Activated T-cell treated with anti-CD3 and anti-CD28 coated beads, Interleukin-2, amount 50 U/mL, for 72 hours (primary cell): ENCODE measurements at places on chromosomes 4 and X.

- no peak for DNase-seq
Observed at GRCh38 chr4:184439856-184440594, 34.3 kb downstream of the IRF2 start.

GRCh38 chrX:78105944-78106650 lies 2.0 kb downstream of the PGK1 start:
- DNase-seq, result no peak

DNA sequence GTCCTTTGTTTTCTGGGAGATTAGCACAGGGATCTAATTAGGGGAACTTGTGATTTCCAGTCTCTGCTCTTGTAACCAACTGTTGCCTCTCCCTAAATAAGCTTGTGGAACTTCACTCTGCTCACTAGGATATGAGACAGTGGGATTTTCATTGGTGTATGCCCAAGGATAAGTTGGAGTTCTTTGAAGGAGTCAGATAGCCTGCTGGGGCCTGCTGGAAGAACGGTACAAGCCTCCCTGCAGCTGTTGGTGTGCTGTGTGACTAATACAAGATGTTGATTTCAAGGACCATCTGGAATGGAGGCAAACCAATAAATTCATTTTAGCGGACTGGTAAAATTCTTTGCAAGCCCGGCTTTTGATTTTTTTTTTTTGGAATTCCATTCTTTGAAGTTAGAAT lies 167.0 kb downstream of the AASDH start:
- DNase-seq, result no peak

GRCh38 chrX:23003116-23003515 lies 3.4 kb downstream of the DDX53 start:
- no peak for DNase-seq

- no peak for DNase-seq
Observed at GRCh38 chrX:54945224-54945623, 24.6 kb downstream of the TRO start.

DNA sequence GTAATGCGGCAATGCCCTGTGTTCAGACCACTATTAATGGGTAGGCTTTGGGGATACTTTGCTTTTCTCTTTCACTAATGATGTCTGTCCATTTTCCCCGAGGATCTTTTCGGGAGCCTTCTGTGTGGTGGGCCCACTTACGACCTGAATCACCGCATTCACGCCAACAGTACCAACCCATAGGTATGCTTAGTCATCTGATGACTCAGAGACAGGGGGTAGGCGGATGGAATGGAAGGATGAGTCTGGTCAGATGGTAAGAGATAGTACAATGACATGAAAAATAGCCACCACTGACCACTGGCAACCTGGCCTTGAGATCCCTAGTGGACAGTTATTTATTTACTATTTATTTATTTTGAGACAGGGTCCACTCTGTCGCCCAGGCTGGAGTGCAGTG lies 76.0 kb upstream of the DHRSX start:
- no peak for DNase-seq

GRCh38 chrX:11435568-11435967 lies 142.4 kb downstream of the AMELX start:
- no peak for DNase-seq

GRCh38 chr4:184471881-184472613 lies 2.3 kb downstream of the IRF2 start:
- peak; percentile 22 for DNase-seq

GRCh38 chr4:8850830-8851188 lies 20.8 kb downstream of the HMX1 start:
- no peak for DNase-seq

GRCh38 chr4:74158466-74159142 lies 686 bp downstream of the MTHFD2L start:
- DNase-seq, result no peak

- no peak for DNase-seq
Observed at GRCh38 chr4:33715841-33716395, 2528.4 kb downstream of the ARAP2 start.

DNA sequence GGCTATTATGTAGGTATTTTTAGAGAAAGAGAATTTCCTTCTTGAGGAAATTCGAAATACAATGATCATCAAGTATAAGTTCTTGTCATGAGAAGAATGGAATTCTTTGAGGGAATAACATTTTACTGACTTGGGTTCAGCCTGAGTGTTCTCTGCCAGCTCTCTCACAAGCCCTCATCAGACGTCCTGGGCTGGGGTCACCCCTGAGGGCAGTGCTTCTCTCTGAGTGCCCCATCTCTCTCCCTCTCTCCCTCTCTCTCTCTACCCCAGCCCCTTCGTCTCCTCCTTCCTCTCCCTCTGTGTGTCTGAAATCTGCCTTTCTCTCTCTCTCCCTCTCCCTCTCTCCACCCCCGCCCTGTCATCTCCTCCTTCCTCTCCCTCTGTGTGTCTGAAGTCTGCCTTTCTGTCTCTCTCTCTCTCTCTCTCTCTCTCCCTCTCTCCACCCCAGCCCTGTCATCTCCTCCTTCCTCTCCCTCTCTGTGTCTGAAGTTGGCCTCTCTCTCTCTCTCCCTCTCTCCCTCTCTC lies 241.7 kb upstream of the PSAPL1 start:
- DNase-seq, result no peak

DNA sequence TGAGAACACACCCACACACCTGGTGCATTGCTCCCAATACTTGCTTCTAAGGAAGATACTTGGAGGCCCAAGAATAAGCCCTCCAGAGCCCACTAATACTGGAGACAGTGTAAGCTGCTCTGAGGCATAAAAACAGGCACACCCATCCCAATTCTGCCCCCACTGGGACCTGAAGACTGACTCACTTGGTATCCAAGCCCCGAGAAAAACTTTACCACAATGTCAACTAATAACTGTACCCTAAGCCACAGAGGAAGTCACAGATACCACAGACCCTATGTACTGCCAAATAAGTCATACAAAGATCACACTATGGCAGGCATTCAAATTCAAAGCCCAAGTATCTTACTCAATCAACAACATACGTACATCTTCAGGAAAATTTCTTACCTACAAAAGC lies 398.2 kb upstream of the SPANXN1 start:
- DNase-seq, result peak; percentile 0

DNA sequence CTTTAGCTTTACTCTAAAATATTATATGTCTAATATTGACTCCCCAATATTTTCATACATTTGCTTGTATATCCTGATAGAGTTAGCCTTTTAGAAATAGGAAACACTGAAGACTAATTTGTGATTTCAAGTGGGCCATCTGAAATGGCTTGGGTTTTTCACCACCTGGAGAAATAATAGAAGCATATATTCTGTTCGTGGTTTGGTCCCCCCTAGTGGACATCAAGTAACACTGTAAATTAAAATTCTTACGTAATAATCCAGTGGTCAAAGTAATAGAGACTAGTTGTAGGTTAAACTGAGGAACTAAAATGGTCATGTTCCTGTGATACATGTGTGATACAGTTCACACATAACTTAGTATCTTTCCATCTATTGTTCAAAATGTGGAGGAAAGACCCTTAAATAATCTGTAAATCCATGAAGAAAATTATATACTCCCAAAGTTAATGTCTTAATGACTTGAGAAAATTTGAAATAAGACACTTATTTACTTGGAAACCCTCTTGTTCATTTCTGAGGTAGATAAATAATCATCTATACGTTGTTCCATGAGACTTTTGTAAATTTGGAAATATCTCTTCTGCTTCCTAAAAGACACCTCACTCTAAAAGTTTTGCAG lies 79.8 kb upstream of the SMARCAD1 start:
- no peak for DNase-seq

DNA sequence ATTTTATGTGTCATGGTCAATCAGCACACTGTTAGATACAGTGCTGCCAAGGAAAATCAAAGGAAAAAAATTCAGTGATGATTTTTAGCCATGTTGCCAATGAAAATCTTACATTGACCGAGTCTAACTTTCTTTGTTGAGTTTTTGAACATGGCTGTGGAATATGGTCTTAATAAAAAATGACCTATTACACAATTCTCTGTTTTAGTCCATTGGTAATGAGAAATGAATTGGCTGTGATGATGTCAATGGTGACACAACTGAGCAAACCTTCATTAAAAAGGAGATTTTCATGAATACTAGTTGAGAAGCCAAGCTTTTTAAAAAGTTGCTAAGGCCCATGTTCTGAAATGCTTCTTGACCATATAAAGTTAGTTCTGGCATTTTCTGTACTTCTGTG lies 225.9 kb upstream of the GYPA start:
- DNase-seq, result no peak

GRCh38 chr4:182807346-182807745 lies 109.8 kb downstream of the DCTD start:
- DNase-seq, result no peak

DNA sequence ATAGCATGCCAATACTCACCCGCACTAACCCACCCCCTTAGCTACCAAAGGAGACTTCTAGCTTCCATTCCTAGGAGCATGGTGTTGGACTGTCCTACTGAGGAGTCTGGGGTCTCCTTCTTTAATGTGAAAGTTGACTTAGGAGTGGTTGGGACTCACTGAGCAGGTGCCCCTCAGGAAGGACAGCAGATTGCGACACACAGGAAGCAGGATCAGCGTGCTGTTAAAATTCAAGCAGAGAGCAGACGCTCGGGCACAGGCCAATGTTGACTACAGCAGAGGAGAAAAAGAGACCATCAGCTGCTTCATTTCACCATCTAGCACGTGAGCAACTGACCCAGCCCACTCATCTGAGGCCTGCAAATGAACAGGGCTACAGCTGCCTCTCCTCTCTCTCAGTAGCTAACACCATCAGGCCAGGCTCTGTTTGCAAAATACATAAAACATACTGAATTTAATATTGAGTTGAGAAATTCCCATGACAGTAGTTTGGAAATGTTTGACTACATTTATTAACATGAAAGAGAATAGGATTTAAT lies 10.8 kb downstream of the NOX1 start:
- DNase-seq, result no peak

- no peak for DNase-seq
Observed at GRCh38 chrX:11670316-11670715, 4.6 kb upstream of the ARHGAP6 start.

DNA sequence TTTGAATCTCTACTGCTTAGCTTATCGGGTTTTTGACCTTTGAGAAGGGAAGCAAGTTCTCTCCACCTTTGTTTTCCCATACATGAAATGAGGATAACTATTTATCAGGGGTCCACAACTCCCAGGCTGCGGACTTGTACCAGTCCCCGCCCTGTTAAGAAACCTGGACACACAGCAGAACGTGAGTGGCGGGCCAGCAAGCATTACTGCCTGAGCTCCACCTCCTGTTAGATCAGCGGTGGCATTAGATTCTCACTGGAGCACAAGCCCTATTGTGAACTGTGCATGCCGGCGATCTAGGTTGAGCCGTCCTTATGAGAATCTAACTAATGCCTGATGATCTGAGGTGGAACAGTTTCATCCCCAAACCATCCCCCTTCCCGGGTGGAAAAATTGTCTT lies 579.5 kb downstream of the GALNTL6 start:
- DNase-seq, result no peak

DNA sequence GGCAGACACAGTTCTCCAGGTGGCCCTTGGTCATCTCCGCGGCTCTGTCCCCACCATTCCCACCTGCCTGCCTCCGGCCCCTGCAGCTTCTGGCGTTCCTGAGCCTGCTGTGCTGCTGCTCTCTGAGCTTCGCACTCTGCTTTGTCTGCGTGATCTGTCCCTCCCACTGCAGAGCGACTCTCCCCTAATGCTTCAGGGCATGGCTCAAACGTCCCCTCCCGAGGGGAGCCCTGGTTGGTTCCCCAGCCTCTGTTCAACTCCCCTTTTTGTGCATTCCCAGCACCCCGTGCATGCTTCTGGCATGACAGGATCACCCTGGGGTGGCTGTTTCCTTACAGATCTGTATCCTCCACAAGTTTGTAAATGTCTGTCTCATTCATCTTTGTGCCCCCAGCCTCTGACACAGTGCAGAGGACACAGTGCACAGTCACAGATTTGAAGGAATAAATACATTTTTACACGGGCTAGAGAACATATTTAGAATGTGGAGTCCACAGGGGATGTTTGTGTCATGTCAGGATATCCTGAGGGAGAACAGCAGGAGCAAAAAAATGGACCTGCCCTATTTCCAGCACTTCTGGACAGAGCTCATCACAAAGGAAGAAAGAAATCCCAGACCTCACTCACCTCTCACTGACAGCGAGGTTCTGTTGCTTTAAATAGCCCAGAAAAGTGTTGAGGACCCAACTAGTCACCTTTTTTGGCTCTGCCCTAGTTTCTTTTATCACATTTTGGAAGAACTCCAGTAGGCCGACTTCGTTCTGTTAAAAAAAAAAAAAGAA lies 72.6 kb downstream of the GATB start:
- no peak for DNase-seq

- DNase-seq, result no peak
Observed at GRCh38 chr4:22174640-22175039, 226.1 kb upstream of the KCNIP4 start.

DNA sequence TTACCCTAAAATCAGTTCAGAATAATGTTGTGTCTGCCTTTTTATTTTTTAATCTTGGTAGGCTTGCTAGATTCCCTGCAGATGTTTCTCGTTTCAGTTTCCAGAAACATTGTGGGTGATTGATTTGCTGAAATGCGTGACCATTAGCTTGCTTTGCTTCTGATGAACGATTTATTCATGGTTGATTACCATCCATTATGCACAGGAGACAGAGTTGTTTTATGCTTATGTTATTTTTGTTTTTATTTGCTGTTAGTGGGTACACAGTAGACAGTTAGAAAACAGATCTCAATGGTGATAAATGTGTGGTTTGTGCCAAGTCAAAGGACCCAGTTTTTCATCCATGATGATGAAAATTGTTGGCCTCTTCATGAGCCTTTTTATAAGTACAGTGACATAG lies 455.6 kb upstream of the BOD1L1 start:
- no peak for DNase-seq

DNA sequence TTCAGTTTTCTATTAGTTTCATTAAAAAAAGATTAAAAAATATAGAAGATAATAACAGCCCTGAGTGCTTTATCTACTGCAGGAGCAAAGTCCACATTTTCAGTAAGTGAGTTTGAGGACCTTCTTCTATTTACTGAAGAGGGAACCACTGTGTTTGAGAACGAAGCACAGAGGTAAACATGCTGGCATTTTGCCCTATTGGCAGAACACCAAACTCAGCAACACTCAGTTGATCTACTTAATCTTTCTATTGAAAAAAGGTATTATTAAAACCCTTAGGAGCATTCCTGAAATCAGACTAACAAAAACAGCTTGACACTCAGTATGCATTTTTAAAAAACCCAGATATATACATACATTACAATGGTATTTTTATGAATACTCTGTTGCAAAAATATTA lies 1496.7 kb downstream of the TECRL start:
- no peak for DNase-seq

- no peak for DNase-seq
Observed at GRCh38 chr4:55926610-55927009, 22.1 kb upstream of the CEP135 start.
